ENCODE measurements at places on chromosomes 16 and 17.

- no peak for DNase-seq
These were observed 45.7 kb downstream of the PHKB start for GRCh38 chr16:47506800-47507199.

- no peak for DNase-seq
These were observed 272.4 kb downstream of the IRF8 start for GRCh38 chr16:86171329-86171728.

- DNase-seq = no peak
These were observed 297.1 kb downstream of the IRF8 start for GRCh38 chr16:86195863-86196630.

DNA sequence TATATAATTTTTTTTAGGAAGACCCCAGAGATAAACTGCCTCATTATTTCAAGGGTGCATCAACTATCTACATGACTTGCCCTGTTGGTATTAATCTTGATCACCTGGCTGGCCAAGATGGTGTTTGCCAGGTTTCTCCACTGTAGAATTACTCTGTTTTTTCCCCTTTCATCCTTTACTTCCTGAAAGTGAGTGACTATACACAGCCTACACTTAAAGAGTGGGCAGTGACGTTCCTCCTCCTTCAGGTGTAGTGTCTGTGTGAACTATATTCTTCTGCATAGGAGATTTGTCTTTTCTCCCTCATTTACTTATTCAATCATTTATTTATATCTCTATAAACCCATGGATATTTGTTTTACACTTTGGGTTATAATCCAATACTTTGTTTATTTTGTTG lies 246.7 kb downstream of the IRF8 start:
- DNase-seq = no peak

- DNase-seq = no peak
These were observed 174.8 kb upstream of the FOXF1 start for GRCh38 chr16:86335266-86336172.

DNA sequence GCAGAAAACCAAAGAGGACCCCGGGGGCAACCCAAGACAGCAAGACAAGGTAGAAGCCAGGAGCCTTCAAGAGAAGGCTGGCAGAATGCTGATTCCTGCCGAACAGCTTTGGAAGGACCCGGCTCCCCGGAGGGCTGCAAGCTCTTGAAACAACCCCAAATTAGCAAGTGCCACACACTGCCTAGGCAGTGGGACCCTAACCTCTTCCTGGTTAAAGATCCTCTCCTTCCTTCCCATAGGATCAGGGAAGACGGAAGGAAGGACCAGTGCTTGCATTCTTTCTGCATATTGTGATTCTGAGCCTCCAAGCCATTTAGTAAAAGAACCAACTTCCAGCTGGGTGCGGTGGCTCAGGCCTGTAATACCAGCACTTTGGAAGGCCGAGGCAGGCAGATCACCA lies 122.0 kb upstream of the AXIN2 start:
- no peak for DNase-seq

GRCh38 chr17:28503420-28503819 lies 2.7 kb upstream of the FOXN1 start:
- DNase-seq = no peak

- DNase-seq = no peak
These were observed 20.1 kb downstream of the NMT1 start for GRCh38 chr17:45081047-45081703.

DNA sequence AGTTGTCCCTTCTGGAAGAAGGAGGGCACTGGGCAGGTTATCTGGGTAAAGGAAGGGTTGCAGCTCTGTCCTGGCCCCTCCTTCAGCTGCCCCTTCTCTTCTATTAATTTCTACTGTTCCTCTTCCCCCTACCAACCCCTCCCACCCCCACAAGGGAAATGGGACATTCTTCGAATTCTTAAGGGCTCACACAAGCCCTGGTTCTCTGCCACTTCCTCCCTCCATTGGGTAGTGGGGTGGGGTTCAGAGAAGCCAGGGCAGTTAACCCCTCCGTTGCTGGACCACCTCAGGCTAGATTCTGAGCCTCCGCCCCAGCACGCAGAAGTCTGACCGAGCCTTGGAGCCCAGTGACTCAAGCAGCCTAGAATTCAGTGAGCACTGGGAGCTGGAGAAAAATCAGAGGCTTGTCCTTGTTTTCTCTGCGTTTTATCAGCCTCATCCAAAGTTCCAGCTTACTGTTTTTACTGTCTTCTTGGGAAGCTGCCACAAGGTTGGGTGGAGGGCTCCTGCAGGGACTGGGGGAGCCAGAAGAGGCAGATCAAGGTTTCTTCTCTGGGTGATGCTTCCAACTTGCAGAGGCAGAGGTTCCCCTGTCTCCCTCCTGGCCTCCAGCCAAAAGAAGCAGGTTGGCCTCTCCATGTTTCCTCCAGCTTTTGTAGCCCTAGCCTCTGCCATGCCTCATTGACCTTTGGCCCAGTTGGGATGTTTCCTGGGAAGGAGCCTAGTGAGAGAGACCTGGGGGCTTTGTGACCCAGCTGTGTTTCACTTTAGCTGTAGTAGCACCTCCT lies 10.2 kb downstream of the LASP1 start:
- DNase-seq = peak; percentile 58

GRCh38 chr17:40316571-40317344 lies 7.8 kb downstream of the RARA start:
- DNase-seq = peak; percentile 75

DNA sequence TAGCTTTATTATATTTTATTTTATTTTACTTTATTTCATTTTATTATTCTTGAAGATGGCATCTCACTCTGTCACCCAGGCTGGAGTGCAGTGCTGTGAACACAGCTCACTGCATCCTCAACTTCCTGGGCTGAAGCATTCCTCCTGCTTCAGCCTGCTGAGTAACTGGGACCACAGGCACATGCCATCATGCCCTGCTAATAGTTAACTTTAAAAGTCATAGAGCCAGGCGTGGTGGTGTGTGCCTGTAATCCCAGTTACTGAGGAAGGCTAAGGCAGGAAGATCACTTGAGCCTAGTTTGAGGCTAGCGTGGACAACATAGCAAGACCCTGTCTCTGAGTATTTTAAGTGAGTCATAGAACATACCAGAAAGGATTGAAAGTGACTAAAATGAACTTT lies 38.7 kb downstream of the ESRP2 start:
- DNase-seq = no peak

DNA sequence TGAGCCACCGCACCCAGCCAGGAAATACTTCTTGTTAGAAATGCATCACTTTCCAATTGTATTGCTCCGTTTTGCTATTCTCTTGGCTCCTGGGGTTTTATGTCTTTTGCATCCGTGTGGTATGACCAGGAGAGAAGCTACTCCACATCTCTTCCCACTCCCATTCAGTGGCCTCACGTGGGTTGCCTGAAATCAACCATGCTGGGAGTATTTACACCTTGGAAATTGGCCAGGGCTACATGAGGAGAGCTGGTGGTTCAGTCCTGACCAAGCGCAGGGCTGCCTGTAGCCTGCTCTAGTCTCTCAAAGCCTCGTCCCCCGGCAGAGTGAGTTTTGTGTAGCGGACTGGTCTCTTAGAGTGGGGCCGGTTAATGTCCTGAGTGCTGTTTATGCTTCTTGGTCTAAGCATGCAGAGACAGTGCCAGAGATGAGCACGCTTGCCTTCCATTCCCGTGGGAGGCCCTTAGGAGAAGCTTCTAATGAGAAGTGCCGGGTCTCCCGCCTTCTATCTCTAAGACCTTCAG lies 3.8 kb downstream of the WFDC1 start:
- no peak for DNase-seq

GRCh38 chr16:65069065-65069464 lies 52.8 kb downstream of the CDH11 start:
- no peak for DNase-seq

DNA sequence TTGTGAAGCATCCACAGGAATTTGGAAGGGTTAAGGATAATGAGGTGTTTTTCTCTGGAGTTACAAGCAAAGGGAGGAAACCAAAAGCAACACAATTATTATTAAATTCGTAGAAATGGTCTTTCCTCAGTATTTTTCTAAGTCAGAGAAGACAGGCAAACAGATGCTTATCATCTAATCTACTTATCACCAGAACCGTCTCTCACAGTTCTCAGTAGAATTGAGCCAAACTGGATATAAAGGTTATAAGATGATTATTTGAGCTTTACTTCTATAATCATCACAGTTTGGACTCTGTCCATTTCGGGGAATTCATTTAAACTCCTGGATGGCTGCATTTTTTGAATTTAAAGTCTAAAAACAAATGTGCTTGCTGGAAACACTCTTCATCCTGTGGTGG lies 245.0 kb downstream of the KCNJ2 start:
- no peak for DNase-seq

- DNase-seq = no peak
These were observed 33.8 kb downstream of the VWA3A start for GRCh38 chr16:22126037-22126558.

- DNase-seq = no peak
These were observed 4.3 kb downstream of the HOXB6 start for GRCh38 chr17:48600244-48601098.

- DNase-seq = no peak
These were observed 853.9 kb upstream of the EEF2KMT start for GRCh38 chr16:5951486-5951885.

DNA sequence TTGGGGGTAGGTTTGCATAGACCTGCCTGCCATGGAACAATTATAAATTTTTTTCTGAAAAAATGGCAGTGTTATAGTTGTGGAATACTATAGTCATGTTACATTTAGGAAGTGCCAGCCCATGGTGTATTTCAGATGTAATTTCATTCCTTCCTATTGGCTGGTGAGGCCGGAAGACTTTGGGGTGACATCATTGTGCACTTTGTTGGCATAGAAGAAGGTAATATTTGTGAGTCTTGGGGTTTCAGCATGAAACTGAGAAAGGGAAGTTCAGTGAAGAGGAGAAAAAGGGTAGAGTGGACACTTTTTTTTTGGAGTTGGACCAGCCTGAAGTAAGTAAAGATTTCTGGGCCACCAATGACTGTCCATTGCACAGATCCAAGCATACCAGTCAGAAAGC lies 16.0 kb upstream of the HEATR6 start:
- DNase-seq = no peak
